Activated B cell treated with CpG ODN at 0.5 μM for 24 hours (primary cell): ENCODE measurements at places on chromosomes 16 and 17. TPM values are rescaled to one million over a fixed set of nuclear protein-coding genes. Genes with fewer than 3 reads are reported as not detected.

DNA sequence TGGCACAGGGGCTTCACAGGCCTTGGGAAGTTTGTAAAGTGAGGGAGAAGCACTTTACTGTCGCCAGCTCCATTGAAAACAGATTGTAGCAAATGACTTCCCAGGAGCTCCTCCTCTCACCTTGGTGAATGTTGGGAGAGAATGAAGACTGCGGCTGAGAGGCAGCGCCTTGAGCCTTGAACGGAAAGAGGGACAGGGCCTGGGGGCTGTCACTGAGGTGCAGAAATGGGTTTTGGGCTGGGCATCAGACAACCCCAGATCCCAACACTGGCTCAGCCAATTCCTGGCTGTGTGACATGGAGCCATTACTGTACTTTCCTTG is 603 bp upstream of the MRTFB start:
- DNase-seq, result no peak

- no peak for DNase-seq
These were observed 23.3 kb downstream of the SHISA6 start for GRCh38 chr17:11264183-11264871.

DNA sequence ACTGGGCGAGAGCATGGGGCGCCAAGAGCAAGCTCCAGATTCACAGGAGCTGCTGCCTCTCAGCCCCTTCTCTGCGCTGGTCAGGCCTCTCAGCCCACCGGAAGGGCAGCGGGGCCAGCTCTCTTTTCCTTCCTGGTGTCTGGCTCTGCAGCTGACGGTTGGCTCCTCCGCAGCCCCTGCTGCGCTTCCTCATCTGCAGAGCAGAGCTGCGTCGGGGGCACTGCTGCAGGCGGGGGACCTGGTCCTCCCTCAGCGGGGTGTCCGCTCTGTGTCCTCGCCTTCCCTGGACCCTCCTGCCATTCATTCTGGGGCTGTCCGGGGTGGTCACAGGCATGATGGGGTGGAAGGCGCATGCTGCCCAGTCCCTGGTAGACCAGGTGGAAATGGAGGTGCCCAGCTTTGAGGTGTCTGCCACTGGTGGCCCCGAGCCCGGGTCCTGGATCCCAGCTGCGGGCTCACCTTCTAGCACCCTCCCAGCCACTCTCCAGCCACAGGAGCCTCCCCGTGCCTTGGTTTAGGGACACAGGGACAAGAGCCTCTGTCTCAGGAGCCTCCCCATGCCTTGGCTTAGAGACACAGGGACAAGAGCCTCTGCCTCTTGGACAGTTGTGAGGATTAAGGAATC is 84.8 kb downstream of the IRF8 start:
- DNase-seq, result peak; percentile 22

DNA sequence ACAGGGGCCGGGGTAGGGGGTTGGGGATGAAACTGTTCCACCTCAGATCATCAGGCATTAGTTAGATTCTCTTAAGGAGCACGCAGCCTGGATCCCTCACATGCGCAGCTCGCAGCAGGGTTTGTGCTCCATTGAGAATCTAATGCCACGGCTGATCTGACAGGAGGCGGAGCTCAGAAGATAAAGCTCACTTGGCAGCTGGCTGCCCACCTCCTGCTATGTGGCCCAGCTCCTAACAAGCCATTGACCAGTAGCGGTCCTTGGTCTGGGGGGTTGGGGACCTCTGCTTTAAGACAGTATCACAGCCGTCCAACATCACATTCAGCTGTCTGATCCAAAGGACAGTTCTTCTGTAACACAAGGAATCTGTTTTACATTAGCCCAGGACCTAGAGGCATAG is 62.5 kb downstream of the SLC39A11 start:
- DNase-seq, result no peak

DNA sequence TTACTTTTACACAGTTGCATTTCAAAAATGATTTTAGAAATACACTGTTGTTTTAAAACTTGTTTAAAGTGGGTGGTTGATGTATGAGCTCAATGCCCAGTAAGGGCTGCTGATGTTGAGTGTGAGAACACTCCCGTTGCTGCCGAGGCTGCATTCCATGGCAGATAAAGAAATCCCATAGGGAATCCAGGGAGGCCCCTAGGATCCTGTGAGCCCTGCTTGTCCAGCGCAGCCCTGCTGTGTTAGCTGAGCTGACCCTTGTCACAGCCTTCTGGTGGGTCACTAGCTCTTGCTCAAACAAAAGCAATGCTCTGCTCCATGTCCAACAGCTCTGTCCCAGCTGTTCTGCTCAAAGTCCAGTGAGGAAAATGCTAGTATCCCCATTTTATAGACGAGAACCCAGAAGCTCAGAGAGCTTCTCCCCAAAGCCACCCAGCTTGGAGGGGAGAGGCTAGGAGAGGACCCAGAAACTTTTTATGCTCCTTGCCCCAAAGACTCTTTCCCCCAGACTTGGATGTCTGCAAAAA is 18.6 kb upstream of the COL1A1 start:
- no peak for DNase-seq

DNA sequence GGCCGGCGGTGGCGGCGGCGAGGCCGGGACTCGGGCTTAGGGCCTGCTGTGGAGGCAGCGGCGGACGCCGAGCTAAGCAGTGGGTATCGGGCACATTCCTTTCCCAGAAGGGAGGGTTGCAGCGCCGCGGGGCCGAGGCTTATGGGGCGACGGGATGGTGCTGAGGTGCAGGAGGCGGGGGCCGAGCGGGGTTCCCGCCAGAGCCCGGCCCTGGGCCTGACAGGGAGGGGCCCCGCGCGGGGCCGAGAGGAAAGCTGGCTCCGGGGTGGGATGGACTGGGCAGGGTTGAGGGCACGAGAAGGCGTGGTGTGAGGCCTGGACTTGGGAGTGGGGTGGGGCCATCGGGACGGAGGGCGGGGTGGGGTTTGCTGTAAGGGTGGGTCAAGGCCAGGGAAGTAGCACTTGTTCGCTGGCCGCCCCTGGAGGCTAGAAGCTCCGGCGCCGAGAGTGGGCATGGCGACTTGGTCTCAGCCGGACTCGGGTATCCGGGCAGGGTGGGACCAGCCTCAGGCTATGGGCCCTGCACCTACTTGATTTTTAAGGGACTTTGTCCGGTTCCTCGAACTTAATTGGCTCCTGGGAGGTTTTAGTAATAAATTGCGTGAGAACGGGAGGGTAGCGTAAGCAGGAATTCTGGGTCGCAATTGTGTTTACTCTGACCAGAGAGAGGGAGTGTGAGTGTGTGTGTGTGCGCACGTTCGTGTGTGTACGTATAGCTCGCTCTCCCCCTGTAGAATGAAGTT is 396 bp downstream of the NFE2L1 start:
- DNase-seq, result no peak

DNA sequence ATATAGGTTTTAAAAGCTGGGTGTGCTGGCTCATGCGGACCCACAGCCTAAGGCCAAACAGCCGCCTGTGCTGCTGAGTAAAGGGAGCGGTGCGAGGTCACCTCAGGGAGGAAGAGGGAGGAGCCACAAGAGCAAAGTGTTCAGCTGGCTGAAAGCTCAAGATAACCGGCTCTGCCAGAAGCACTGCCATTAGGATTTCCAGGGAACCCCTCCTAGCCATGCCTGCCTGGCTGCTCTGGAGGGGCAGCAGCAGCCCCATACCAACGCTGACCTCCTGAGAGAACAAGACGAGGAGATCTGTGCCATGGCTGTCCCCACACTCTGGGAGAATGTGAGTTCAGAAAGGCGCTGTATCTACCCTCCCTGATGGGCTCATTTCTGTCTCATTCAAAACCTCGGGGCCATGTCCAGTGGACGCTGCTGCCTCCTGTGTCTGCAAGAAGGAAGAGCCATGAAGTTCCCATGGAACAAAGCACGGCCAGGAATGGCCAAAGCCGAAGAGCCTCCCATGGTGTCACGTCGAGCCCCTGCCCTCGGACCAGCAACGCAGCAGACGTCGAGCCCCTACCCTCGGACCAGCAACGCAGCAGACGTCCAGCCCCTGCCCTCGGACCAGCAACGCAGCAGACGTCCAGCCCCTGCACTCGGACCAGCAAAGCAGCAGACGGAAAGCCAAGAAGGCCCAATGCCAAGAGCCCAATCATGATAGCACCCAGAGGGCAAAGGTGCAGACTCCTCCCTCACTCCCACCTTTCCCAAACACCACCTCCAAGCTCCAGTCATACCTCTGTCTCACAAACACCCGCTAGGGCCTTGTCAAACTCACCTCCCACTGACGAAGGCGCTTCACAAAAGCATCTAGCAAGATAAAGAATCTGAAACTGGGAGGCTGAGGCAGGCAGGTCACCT is 107.0 kb downstream of the ANKRD11 start:
- DNase-seq, result no peak

GRCh38 chr17:5282642-5283217 is 646 bp downstream of the RABEP1 start:
- no peak for DNase-seq

GRCh38 chr17:823501-823902 is 41.3 kb downstream of the MRM3 start:
- no peak for DNase-seq

DNA sequence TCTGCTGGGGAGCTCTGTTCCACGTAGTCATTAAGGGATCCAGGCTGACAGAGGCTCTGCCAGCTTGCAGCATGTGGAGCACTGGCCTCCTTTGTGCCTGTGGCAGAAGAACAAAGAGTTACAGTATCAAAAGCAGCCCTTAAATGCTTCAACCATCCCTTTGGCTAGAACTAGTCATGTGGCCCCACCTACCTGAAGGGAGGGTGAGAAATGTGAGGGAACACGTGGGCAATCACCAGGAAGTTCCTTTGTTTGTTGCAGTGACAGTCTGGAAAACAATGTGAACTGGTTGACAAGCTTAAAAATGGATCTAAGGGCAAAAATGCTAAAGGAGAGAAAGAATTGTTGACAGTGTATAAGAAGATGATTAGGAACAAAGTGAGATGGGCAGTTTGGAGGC is 290.4 kb upstream of the HSBP1 start:
- DNase-seq, result no peak

- DNase-seq, result no peak
These were observed 167.2 kb downstream of the STX8 start for GRCh38 chr17:9408381-9408780.

DNA sequence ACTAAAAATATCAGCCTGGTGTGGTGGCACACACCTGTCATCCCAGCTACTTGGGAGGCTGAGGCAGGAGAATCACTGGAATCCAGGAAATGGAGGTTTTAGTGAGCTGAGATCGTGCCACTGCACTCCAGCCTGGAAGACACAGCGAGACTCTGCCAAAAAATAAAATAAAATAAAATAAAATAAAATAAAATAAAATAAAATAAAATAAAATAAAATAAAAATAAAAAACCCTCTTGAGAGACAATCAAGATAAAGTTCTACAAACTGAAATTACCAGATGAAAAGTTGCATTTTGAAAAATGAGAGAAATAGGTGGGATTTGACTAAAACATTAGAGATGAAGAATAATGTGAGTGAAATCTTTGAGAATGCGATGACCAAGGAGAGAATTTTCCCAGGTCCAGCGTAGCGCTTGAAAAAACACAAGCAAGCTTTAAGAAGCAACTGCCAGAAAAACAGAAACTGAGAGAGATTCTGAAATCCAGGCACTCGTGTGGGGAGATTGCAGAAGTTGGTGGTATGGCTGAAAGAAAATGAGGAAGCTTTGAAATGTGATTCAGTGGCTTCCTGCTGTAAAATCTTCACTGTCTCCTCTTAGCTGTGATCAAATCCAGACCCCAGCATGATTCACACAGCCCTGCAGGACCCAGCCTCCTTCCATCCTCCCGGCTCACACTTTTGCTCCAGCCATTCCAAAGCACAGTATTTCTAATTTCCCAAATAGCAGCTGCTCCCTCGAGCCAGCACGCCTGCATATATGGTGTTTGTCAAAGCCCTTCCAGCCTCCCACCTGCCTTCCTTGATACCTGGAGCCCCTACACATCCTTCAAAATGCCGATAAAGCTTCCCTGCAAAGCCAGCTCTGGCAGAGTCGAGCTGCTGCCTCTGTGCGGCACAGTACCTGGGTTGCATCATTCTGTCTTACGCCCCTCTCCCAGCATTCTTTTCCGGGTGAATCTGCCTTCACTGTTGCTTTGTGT is 8.2 kb upstream of the CD300E start:
- DNase-seq, result no peak

DNA sequence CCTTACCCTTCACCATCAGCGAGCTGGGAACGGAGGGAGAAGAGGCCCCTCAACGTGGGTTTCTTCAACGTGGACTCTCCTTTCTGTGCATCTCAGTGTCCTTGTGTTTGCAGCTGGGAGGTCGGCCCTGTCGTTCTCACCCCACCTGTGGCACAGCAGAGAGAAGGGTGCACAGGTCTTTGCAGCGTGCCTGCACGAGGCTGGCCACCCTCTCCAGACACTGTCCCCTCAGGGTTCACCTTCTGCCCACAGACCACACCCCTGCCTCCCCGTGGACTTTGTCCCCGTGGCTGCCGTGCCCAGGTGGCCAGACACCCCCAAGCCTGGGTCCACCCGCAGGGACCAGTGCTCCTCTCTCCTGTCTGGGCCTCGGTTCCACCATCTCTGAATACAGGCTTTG is 7.3 kb upstream of the WDR45B start:
- DNase-seq, result no peak

DNA sequence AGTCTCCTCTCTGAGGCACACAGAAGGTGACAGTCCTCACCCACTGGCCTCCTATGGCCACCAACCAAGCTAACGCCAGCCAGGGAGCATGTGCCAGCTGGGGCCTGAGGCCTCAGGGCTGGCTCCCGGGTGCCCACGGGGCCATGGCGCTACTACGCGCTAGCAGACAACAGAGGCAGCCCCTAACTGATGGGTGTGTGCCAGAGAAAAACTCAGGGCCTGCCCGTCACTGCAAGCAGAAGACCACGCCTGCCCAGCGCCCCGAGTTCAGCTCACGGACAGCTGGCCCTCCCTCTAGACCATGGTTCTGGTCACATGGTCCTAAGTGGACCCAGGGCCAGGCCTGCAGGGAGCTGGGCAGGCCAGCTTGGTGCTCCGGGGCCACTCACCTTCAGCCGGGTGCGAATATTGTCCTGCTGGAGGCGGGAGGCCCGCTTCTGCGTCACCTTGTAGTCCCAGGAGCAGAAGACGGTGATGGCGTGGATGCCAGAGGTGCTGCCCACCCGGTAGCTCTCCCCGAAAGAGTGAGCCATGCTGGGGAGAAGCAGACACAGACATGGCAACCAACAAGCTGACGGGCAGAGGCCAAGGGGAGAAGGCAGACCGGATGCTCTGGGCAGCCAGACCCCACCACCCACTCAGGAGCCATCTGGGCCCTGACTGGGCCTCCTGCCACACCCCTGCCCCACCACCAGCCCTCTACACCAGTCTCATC is 6.2 kb downstream of the TMC6 start:
- no peak for DNase-seq

Gene ITGAX
- total RNA-seq, result 81.9 and 100 TPM in 2 replicates

Gene BAHCC1
- 0.13 and 0.42 TPM in 2 replicates for total RNA-seq

Gene DNAH9
- not detected in 2 replicates for total RNA-seq

Gene ZPBP2
- total RNA-seq, result 1.2 and 1.6 TPM in 2 replicates

Gene SECTM1
- not detected in 2 replicates for total RNA-seq
